ENCODE measurements at places on chromosomes 11 and 22.

DNA sequence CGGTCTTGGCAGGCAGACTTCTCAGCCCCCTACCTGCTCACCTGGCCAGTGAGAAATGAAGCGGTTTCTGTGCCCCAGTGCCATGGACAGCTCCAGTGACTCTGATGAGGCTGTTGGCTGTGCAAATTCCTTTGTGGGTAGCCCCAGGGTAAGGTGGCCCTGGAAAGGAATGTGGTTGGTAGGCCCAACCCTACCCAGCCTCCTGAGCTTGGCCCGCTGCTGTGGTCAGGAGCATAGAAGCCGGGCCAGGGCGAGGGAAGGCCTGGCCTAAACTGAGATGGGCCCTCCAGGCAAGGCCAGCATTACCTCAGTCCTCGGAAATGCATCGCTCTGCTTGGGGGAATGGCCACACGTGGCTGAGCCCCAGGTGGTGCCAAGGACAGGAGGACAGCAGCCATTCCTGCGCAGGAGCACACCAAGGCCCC, 16.9 kb downstream of the DAGLA start:
- DNase-seq: no peak

DNA sequence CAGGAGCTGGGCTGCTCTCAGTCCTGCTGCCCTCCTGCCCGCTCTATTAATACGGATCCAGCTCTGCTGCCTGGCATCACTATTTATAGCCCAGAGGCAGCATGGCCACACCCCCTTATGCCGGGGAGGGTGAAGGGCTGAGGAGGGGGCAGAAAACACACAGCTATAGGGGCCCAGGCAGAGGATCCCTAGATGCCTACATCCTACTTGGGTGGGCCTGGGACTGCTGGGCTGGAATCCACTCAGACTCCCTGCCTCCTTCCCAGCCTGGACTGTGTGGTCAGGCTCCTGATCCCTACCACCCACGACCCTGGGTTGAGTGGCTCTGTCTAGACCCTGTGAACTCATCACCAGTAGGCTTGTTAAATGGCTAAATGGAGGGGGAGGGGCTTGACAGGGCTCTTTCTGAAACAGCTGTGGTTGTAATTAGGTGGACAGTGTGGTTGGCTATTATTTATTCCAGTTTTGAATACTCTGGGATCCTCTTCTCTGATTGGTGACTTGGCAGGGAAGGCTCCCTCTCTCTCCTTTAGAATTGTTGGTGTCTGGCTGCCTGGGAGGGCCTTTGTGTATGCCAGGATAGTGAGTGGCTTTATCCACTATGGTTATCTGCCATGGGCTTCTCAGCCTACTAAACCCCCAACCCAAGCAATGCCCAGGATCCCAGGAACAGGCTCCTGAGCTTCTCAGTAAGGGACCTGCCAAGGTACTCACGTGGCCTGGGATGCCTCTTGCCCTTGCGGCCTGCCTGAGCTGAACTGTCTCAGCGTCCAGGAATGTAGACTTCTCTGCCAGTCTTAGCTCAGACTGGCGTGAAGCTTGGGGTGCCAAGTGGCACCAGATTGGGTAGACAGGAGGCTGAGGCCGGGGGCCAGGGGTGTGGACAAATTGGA, 15.2 kb downstream of the PHLDB1 start:
- peak; percentile 85 for DNase-seq

GRCh38 chr11:128802358-128802981, 64.6 kb downstream of the KCNJ1 start:
- peak; percentile 48 for DNase-seq

GRCh38 chr11:2724104-2724503, 24.3 kb upstream of the KCNQ1OT1 start:
- DNase-seq: no peak

GRCh38 chr11:45926536-45927331, 4.3 kb downstream of the LARGE2 start:
- no peak for DNase-seq

DNA sequence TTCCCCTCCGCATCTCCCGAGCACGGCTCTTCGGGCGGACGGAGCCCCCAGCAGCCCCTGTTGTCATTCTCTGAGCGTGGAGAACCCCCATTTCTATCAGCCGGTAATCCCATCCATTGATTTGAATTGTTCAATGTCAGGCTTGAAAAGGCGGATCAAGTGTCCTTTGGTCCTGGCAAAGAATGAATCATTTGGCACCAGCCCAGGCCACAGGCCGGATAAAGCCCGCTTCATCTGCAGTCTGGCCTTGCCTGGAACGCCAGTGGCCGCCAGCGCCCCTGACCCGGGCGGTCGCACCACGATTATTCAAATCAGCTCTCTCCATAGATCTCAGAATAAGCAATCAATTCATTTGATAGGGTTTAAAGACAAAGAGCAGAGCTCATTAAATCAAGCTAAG, 188.9 kb downstream of the BRD1 start:
- DNase-seq: peak; percentile 63

- DNase-seq: no peak
These were observed 964.9 kb upstream of the CCDC90B start for GRCh38 chr11:84250834-84251613.

DNA sequence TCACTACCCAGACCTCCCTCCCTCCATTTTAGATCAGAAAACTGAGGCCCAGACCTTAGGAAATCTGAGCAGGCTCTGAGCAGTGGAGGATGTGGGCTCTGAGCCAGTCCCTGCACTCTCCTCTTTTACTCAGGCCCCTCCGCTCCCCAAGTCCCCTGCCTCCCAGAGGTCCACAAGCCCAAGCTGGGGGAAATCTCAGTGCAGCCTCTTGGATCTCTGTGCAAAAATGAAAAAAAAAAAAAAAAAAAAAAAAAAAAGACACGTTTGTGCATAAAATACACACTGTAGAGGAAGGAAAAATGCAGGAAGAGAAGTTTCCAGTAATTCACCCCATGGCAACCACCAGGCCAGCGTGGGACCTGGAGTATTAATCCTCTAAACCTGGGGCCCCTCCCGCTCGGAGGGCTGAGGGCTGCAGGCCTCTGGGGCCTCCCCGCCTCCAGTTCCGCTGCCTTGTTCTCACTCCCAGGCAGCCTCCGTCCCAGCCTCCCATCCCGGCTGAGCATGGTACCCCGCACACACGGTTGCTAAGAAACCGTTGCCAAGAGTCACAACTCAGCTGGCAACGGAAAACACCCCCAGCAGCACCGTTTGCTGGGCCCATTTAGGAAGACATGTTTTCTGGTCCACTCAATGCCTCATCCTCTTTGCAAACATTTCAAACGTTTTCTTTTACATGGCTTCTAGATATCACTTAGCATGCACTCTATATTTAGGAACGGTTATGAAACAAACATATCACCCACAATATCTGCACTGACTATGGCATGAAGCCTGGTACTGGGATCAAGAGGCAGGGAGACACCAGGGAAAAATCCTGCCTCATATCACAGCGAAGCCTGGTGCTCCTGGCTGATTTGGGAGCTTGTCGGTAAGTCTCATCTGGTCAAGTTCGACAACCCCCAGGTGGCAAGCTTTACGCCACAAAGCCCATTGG, 227.5 kb downstream of the CTTN start:
- no peak for DNase-seq

- no peak for DNase-seq
These were observed 19.6 kb downstream of the KCTD21 start for GRCh38 chr11:78168539-78169477.

DNA sequence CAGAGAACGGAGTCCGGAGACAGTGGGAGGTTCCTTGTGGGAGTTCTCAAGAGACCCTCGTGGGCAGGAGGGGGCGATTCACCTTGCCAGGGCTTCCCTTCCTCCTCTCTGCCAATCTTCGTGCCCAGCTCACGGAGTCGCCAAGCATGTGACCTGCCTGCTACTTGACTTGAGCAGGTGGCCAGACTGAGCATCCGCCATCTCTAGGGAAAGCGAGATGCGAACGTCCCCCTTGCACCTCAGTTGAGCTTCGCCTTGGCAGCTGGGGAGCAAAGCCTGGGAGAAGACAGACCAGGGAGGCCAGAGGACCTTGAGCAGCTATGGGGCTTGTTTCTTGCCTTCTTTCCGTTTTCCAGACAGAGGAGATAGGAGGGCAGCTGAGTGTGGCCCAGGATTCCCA, 123.2 kb downstream of the GRIK4 start:
- no peak for DNase-seq

- no peak for DNase-seq
These were observed 111.5 kb upstream of the CSNK2A3 start for GRCh38 chr11:11464555-11464954.

DNA sequence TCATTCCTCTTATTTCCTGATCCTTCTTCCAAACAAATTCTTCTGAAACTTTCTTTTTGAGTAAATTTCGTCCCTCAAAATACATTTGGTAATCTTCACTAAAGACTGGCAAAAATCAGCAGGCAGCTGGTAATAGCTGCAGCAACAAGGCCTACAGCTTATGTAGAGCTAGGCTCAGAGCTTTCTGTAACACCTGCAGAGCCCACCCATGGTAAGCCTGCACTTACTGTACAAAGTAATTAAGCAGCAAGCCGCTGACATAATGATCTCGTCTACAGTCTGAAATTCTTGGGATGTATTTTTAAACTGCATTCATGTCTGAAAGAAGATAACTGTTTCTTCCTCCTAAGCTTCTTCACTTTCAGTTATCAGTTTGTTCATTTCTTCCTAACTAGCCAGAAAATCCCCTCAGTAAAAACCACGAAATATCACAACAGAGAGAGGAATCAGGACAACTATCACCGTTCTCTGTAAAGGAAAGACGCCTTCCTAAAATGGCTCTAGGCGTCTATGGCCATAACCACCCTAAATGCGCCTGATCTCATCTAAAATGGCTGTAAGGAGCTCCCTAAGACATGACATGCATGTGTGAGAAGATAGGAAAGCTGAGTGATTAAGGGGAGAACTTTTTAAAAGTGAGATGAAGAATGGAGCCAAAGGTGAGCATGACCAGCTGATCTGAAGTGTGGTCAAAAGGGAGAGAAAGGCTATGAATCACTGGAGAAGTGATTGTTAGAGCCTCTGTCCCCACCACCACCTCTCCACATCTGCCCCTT, 56.2 kb downstream of the DENND5A start:
- DNase-seq: peak; percentile 13

GRCh38 chr22:42929838-42930155, 72.7 kb upstream of the ARFGAP3 start:
- no peak for DNase-seq

GRCh38 chr11:130737866-130738431, 178.3 kb downstream of the SNX19 start:
- DNase-seq: no peak

DNA sequence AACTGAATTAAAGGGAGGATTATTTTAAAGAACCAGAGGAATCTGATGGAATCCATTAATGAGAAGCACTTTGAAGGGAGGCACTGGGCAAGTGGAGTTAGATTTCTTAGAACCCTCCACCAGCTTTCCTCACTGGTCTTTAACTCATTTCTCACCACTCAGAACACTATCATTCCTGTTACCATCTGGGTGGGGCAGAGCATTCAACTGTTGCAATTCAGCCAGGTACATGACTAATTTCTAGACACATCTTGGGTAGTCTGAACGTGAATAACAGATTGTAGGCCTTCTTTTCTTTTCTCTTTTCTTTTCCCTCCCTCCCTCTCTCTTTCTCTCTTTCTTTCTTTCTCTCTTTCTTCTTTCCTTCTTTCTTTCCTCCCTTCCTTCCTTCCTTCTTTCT, 15.5 kb upstream of the MMP1 start:
- no peak for DNase-seq

DNA sequence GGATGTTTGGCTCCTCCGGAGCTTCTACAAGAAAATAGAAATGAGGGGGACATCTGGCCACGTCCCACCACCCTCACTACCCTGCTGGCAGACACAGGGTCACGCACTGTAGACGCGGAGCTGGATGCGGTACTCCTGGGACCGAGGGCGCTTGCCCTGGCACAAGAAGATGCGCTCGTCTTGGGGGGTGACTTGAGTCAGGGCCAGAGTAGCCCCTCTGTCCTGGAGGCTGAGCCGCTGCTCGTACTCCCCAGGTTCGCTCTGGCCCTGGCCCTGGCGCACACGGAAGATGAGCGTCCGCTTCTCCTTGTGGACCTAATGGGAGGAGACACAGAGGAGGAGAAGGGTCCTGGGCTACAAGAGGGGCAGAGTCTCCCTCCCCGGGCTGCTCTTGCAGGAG, 2.2 kb downstream of the MCAM start:
- no peak for DNase-seq

GRCh38 chr11:126978165-126978564, 22.4 kb downstream of the KIRREL3 start:
- no peak for DNase-seq

- DNase-seq: no peak
These were observed 6.0 kb downstream of the CSNK1E start for GRCh38 chr22:38311323-38311620.

- no peak for DNase-seq
These were observed 135.5 kb downstream of the PARVA start for GRCh38 chr11:12512826-12513395.

- no peak for DNase-seq
These were observed 315.7 kb downstream of the INSC start for GRCh38 chr11:15430381-15430780.

DNA sequence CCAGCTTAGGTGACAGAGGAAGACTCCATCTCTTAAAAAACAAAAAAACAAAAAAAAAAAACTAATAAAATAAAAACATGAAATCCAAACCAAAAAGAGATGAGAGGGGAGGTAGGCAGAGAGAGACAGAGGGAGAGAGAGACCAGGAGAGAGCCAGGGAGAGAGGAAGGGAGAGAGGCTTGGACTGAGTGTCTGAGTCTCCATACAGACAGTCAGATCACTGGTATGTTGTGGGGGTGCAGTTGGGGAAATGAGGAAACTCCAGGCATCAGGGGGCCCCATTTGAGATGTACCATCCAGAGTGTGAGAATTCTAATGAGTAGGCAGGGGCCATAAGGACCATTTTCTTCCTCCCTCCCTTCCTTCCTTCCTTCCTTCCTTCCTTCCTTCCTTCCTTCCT, 53.1 kb upstream of the SEPTIN5 start:
- no peak for DNase-seq

DNA sequence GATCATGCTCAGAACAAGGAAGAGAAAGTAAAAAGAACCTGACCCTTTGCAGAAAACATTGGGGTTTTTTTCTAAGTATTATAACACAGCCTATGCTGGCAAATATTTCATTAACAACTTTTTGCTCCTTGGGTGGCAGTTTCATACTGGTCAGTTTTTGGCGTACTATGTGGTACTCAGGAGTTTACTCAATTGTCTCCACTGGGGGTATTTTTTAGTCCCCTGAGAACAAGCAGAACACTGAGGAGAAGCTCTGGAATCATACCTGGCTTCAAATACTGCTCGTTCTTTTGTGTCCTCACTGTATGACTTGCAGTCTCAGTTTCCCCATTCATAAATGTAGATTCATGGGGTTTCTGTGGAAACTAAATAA, 90.4 kb downstream of the SERGEF start:
- DNase-seq: no peak

GRCh38 chr11:104570078-104570701, 328.1 kb downstream of the CASP12 start:
- DNase-seq: peak; percentile 83

GRCh38 chr11:30855383-30856006, 269.3 kb upstream of the MPPED2 start:
- DNase-seq: no peak

GRCh38 chr22:45959719-45960476, 17.1 kb downstream of the WNT7B start:
- no peak for DNase-seq

- DNase-seq: no peak
These were observed 96.8 kb downstream of the ATM start for GRCh38 chr11:108319541-108320145.

- DNase-seq: no peak
These were observed 133.7 kb upstream of the LDLRAD3 start for GRCh38 chr11:35810045-35810645.

Measured in HT1080 (cell line).